ENCODE measurements at places on chromosomes 4 and X.

DNA sequence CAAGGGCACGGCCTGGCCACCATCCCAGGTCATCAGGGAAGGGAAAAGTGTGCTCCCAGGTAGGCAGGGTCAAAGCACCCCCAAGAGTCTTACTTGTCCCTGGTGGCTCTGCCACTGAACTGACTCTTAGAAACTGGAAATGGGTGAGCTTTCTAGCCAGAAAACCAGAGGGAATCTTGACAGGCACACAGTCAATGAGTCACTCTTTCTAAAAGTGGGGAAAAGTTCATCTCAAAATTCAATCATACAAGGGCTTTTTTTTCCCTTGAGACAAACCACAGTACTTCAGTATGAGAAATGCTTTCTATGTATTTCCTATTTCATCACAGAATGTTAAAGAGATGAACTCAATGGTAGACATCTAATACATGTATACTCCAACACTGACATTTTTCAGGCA is 12.5 kb downstream of the HPF1 start:
- no peak for DNase-seq

DNA sequence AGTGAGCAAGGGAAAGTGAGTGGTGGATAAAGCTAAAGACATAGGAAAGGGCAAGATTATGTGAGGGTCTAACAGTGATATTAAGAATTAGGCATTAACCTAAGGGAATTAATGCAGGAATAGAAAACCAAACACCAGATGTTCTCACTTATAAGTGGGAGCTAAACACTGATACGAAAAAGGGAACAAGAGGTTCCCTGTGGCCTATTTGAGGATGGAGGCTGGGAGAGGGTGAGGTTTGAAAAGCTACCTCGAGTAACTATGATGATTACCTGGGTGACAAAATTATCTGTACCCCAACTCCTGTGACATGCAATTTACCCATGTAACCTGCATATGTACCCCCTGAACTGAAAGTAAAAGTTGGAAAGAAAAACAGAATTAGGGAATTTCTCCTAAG is 79.0 kb downstream of the ANXA3 start:
- no peak for DNase-seq

DNA sequence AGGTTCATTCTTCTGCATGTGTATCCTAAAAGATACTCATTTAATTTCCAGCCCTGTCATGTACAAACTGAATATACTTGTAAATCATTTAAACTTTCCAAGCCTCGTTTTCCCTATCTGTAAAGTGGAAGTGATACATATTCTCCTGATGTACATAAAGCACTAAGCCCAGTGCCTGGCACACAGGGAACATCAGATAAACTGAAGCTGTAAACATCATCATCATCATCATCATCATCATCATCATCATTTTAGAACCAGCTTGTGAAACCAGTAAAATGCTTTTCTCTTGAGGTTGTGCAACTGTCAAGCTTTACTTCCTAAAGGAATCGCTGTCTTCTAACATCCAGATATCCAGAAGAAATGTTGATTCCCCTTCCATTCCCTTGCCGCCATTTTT is 83.3 kb upstream of the ANXA3 start:
- no peak for DNase-seq

DNA sequence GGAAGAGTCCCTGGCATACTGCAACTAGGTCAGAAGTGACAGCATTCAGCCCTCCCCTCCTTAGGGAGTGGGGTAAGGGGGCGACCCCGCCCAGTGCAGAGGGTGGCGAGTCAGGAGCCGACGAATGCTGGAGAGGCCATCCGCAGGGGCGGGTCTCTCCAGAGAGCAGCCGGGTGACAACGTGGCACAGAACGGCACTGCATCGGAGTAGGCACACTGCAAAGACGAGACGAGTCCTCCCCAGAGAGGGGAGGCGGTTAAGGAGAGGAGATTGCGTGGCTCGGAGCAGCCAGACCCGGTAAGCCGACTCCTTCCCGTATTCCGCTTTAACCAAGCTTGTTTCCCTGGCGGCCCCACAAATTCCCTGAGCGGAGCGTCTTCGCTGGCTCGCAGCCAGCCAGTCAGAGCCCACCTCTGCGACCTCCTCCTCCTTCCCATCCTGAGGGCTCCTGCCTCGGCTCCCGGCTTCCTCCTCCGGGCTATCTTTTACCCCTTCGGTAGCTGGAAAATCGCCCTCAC is 54.9 kb downstream of the LINC00632 start:
- DNase-seq: no peak

DNA sequence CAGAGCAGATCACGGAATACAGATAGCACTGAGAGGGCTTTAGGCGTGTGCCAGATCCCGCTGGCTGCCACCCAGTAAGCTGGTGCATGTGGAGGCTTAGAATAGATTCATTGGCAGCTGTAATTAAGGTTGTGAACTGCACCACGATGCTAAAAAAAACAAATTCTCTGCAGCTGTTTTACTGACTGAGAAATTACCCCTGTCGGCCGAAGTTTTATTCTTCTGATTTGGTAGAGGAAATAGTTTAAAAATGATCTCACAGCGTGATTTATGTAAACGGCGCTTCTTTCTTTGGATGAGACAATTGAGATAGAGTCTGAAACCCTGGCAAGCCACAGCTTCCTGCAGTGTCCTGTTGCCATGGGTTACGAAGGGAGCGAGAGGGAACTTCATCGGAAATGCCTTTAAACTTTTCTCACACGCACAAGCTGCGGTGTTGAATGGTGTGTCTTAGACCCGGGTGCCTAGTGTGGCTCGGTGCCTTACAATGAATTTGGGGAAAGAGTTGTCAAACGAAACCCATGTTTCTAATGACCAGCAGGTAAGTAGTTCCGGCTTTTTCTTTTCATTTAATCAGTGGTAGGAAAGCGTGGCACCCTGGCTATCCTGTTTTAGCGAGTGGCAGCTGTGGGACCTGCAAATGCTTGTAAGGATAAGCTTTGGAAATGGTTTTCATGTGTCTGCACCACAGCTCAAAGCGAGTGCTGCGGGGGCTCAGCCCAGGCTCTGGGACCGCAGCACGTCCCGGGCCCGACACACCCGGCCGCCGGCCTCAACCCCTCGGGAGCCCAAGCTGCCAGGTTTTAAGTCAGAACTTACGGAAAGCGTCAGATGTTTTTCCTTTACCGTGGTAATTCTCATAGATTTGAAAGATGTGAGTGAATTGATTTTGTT is 71.7 kb upstream of the HGFAC start:
- no peak for DNase-seq
